Daoy (cell line): ENCODE measurements at places on chromosomes 1 and 21. TPM values are rescaled to one million over a fixed set of nuclear protein-coding genes. Genes with fewer than 3 reads are reported as not detected.

The SH2D5 gene
- total RNA-seq: 1.3 and 2.2 TPM in 2 replicates

The OLIG2 gene
- 1.3 and 3.1 TPM in 2 replicates for total RNA-seq

The ITLN2 gene
- total RNA-seq: not detected in 2 replicates

GRCh38 chr1:217214551-217214950 is 416.3 kb downstream of the GPATCH2 start:
- no peak for DNase-seq

- no peak for DNase-seq
Observed at GRCh38 chr1:199843861-199844260, 183.6 kb upstream of the NR5A2 start.

- no peak for DNase-seq
Observed at GRCh38 chr1:32438136-32438535, 26.7 kb upstream of the ZBTB8B start.

- DNase-seq: no peak
Observed at GRCh38 chr1:60732977-60733401, 349.4 kb upstream of the NFIA start.
